ENCODE measurements at places on chromosomes 5 and 9.

- no peak for DNase-seq
Observed at GRCh38 chr9:127554966-127555839, 56.9 kb upstream of the STXBP1 start.

GRCh38 chr5:66417781-66418180, 178.4 kb upstream of the MAST4 start:
- no peak for DNase-seq

GRCh38 chr9:91883503-91883902, 66.5 kb downstream of the ROR2 start:
- DNase-seq: no peak

- DNase-seq: no peak
Observed at GRCh38 chr9:108339251-108339650, 516.5 kb downstream of the ACTL7B start.

DNA sequence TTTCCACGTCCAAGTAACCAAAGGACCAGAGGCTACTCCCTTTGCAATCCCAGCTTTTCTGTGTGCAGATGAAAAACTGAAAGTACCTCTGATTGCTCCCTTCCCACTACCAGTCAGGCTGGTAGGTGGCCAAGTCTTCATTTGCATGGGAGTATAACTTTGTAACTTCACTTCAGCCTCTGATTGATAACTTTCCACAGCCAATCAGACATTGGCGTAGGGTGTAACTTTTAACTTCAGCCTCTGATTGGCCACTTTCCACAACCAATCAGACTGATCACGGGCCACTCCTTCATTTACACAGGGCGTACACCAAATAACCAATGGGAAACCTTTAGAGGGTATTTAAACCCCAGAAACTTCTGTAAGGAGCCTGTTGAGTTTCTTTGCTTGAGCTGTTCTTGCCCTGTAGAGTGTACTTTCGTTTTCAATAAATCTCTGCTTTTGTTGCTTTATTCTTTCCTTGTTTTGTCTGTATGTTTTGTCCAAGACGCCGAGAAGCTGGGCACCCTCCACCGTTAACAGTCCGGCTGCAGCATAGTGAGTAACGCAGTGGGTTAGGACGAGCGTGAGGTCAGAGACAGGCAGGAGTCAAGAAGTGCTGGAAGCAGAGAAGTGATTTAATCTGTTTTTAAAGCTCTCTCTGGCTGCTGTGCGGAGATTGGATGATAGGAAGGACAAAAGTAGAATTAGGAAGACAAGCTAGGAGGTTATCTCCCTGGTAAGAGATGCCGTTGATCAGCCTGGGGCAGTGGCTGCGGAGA, 3.5 kb upstream of the EXOSC2 start:
- DNase-seq: no peak

- DNase-seq: no peak
Observed at GRCh38 chr9:76400534-76401096, 6.4 kb upstream of the RFK start.

DNA sequence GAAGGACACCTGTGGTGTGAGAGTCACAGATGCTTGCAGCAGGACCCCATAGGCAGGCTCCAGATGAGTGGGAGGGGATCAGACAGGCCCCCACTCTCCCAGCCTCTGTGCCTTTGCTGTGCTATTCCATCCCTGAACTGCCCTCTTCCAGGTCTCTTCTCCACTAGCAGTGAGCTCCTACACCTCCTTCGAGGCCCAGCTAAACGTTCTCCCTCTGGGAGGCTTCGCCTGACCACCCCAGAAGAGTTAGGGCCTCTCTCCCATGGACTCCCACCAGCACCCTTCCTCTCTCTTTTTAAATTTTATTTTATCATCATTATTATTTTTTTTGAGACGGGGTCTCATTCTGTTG, 35.9 kb upstream of the STRBP start:
- no peak for DNase-seq

DNA sequence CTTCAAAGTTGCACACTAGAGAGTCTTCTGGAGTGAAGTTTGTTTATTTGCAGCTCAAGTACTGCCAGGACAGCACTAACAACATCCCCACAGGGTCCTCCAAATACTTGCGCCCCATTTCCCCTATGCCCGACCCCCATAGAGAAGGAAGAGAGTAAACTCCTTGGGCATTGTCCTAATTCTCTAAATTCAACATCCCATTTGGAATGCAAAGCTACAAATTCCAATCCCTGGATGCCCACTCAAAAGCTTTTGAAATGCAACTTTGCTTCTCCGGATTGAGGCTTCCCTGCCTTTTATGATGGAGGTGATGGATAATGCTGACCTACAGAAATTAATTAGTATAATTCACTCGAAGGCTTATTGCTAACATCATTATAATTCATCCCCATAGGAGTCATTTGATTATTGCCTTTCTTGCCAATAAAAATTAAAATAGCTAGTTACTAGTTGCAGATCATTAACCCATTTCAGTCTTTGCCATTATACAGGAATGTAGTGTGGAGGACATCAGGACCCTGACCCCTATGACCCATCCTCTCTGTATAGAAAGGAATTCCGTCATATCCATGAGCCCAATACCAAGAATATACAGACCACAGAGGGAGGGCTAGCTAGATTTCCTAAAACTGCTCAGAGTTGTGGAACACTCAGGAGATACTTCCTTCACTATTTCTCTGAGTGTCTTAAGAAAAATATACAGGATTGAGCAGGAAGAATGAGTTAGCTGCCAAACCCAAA, 277.6 kb downstream of the ZNF608 start:
- no peak for DNase-seq

DNA sequence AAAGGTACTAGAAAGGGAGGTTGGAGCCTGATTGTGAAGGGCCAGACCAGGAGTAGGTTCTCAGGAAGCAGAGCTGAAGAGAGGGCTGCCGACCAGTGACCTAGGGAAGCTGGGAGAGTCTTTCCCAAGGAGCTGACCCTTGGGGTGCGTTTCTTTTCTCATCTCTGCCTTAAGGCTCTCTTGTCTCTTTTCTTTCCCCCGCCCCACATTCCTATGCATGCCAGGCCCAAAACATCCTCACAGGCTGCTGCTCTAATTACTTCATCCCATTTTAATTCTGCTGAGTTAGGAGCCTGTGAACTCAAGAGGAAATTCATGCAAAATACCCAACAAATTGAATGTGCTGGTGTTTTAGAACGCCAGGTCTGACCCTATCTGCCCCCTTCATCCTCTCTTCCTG, 46.9 kb upstream of the HSPA9 start:
- DNase-seq: no peak

GRCh38 chr9:27425827-27426510, 98.1 kb upstream of the IFNK start:
- no peak for DNase-seq

DNA sequence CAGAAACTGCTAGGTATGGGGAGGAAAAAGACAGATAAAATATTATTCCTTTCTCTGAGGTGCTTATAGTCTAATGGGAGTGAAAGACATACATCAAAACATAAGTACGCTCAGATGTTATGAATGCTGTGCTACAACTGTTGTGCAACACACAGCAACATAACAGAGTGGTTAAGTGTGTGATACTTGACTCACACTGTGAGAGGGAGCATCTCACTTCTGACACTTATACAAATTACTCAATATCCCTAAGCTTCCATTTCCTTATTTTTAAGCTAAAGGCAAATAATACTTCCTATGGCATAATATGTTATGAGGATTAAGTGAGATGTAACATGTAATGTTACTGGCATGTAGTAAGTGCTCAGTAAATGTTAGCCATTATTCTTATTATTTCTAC, 110.6 kb upstream of the FER start:
- no peak for DNase-seq

DNA sequence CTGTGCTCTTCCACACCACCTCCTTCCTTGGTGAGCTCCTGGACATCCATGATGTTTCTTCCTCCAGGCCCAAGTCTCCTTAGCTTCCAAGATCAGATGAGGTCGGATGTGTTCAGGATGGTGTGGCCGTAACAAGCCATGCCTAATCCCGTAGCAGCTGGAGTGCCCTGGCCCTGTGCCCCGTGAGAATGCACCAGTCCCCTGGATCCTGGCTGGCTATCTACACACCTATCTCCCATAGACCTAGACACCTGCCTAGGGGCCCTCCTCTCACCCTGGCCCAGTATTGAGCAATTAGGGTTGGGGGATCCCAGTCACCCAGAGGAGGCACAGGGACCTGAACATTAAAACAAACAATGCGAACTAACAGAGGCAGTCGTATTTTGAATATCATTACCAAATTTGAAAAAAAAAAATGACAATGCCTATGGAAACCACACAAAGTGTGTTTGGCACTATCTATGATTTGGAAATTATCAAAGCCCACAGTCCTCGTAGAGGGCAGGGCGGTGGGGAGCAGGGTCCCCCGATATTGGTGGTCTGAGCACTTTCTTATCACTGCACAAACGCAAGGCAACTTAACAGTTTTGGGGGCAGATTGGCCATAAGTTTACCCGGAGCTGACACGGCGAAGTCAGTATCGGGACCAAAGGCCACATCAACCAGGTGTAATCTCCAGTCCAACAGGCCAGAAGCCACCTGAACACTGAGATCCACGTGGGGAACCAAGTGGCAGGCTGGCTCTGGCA, 13.2 kb downstream of the ENG start:
- no peak for DNase-seq

GRCh38 chr9:87211669-87212068, 264.4 kb upstream of the GAS1 start:
- no peak for DNase-seq

DNA sequence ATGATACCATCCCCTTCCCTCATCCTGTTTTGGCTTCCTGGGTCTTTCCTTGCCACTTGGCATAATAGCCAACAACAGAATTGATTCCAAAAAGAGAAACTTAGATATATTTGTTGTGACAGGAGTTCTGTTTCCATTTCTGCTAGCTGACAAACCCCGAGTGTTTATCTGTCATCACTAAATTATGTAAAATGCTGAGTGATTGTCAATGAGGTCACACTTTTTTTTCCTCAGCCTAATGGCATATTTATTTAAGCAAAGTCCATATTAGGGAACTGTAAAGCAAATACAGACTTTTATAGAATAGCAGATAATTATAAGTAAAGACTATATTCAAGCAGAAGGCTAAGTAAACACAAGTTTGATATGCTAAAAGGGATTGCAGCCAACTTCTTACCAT, 64.0 kb downstream of the RGS7BP start:
- DNase-seq: no peak

Measured in ascending aorta (tissue), 2 donors.